Inflammatory macrophage treated with lipopolysaccharide for 1 hour (primary cell): ENCODE measurements at places on chromosomes 7 and 10.

DNA sequence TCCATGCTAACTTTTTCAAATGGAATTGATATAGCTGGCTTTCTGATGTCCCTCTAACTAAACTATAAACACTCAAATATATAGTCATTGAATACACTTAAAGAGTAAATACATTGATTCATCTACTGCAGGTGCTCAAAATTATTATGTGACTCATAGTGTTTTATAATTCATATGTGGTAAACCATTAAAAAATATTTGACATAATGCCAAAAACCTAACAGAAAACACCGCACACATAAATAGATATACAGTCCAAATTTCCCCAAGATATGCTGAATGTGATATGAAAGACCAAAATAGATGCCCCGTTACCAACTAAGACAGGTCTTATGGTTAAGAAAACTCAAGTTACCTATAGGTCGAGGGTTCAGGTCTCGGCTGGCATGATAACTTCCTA lies 171.7 kb upstream of the SEMA3E start:
- DNase-seq = no peak

- DNase-seq = no peak
Measured at GRCh38 chr10:49408519-49409306, 12.8 kb upstream of the DRGX start.

- no peak for DNase-seq
Measured at GRCh38 chr10:130282492-130283218, 146.5 kb downstream of the GLRX3 start.

DNA sequence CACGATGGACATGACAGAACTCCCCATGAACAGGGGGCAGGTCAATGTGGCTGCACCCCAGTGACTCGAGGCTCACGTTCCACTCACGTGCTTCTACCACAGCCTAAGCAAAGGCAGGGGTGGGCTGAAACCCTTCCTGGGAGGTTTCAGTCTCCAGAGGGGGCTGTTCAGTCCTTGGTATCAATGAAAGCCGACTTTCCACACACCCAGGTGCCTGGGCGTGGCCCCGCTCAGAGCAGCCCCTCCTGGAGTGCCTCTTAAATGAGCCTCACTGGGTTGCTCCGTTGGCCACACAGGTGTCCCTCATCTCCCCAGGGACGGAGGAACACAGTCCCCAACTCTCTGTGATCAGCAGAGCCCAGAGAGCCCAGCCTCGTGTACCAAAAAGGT lies 90.5 kb upstream of the PDGFA start:
- DNase-seq = no peak

DNA sequence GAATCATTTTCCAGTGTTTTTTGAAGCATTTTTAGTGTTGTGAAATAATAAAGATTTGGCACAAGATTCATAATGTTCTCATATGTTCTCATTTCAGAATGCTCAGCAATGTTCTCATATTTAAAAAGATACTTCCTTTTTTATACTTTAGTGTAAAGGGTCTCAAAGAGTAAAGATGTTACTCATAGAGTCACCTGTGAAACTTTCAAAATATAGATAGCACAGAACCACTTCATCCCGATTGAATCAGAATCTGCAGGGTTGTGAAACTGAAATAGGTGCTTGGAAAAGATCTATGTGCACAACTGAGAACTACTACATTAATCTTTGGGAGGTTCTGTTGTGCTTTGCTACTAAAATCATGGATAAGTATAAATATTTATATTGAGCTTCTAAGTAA lies 144.7 kb downstream of the MDFIC start:
- DNase-seq = no peak

DNA sequence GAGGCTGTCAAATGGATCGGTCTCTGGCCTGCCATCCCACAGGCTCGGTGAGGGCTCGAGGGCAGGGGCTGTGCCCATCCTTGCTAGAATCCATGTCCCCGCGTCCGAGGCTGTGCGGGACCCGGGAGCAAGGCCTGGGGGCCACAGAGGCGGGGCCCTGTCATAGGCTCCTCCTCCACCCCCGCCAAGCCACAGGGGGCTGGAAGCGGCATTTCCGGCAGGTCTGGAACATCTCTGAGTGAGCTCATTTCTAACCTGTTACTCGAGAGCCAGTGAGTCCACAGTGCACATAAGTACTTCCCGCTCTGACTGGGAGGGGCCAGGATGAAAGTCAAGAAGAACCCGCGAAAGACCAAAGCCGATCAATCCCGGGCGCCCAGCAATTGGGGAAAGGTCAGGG lies 57.6 kb downstream of the NKX6-2 start:
- no peak for DNase-seq

- no peak for DNase-seq
Measured at GRCh38 chr7:107977048-107977447, 25.9 kb downstream of the LAMB1 start.

- DNase-seq = no peak
Measured at GRCh38 chr7:25835197-25835596, 316.8 kb upstream of the NFE2L3 start.

GRCh38 chr10:84074521-84074920 lies 64.8 kb upstream of the GHITM start:
- DNase-seq = no peak

GRCh38 chr10:122295451-122295809 lies 24.3 kb downstream of the BTBD16 start:
- DNase-seq = no peak

GRCh38 chr10:124200011-124200410 lies 106.6 kb upstream of the CHST15 start:
- no peak for DNase-seq

- no peak for DNase-seq
Measured at GRCh38 chr7:2120251-2120660, 112.5 kb downstream of the MAD1L1 start.

- no peak for DNase-seq
Measured at GRCh38 chr10:132926777-132927650, 15.4 kb downstream of the CFAP46 start.

GRCh38 chr7:100573691-100574361 lies at the start of gene SAP25:
SAP25 (minus strand) TSS chr7:100573900; CDS start chr7:100573742, 158 bp downstream.
- no peak for DNase-seq

DNA sequence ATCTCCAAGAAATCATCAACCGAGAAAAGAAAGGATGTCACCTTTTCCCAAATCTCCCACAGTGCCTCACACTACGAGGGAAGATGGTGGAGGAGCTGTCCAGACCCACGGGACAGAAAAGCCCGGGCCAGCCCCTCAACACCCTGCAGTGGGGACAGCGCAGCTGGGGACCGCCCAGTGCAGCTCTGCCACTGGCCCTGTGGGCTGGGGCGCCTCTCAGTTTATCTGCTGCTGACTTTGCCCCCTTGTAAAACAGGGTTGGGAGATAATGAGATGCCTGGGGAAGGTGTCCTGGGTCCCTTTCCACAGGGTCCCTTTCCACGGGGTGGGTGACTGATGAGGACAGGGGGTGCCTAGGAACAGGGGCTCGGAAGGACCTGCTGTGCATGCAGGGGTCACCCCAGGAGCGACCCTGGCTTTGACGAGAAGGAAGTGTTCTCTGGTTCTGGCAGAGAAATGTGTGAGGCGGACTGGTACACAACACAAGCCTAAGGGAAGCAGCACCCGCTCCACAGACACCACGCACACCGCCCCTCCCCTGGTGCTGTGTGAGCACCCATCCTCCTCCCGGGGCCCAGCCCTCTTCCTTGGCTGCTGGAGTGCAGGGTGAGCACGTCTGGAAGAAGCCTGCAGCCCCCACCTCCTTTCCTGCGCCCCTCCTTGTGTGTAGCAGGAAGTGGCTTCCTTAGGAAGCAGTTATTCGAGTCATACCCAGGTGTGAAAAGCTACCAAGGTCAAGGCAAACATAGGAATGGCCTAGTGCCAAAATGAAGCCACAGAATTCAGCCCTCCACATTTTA lies 339.9 kb downstream of the DNAJB6 start:
- DNase-seq = no peak

- no peak for DNase-seq
Measured at GRCh38 chr10:69815104-69815503, 13.4 kb downstream of the COL13A1 start.

DNA sequence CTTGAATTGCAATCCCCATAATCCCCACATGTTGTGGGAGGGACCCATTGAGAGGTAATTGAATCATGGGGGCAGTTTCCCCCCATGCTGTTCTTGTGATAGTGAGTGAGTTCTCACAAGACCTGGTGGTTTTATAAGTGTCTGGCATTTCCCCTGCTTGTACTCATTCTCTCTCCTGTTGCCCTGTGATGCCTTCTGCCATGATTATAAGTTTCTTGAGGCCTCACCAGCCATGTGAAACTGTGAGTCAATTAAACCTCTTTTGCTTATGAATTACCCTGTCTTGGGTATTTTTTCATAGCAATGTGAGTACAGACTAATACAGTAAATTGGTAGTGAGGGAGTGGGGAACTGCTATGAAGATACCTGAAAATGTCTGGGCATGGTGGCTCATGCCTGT lies 65.0 kb downstream of the ANKRD7 start:
- DNase-seq = no peak

- peak; percentile 67 for DNase-seq
Measured at GRCh38 chr7:135168001-135168400, 2.5 kb downstream of the CYREN start.

- no peak for DNase-seq
Measured at GRCh38 chr10:77522268-77522809, 115.3 kb downstream of the KCNMA1 start.

GRCh38 chr10:114370199-114370598 lies 34.1 kb downstream of the AFAP1L2 start:
- no peak for DNase-seq

- peak; percentile 22 for DNase-seq
Measured at GRCh38 chr7:144835155-144835611, 670 bp downstream of the TPK1 start.

GRCh38 chr10:102652170-102652916 lies 8.1 kb downstream of the TRIM8 start:
- DNase-seq = no peak

DNA sequence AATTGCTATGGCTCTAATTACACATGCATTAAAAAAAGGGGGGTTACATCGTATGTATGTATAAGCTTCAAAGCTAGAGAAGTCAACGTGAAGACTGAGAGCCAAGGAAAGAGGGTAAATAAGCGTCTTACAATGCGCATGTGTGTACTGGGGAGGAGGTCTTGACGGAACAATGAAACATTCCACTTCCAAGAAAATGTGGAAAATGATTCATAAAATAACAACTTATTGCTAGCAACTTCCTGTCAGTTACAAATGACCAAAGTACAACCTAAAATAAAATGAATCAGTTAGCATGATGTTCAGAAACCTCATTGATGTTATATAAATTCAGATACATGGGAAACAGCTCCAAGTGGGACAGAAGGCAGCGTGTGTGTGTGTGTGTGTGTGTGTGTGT lies 104.1 kb upstream of the RHEB start:
- no peak for DNase-seq

- no peak for DNase-seq
Measured at GRCh38 chr10:118732245-118733165, 22.3 kb downstream of the CACUL1 start.

DNA sequence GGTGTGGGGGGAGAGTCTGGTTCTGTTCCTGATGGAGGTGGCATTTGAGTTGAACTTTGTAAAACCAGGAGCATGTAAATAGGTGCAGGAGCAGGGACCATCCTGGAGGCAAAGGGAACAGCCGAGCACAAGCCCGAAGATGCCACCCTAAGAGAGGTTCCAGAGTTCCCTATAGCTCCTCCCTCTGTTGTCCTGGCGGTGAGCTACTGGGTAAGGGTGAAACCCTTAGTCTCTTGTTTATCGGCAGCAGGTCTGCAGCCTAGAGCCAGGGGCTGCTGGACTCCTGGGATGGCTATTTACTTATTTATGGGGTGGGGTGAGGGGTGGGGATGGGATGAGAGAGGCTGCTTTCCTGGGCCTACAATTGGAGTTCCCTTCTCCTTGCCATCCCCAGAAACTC lies 6.5 kb upstream of the LBX1 start:
- no peak for DNase-seq

DNA sequence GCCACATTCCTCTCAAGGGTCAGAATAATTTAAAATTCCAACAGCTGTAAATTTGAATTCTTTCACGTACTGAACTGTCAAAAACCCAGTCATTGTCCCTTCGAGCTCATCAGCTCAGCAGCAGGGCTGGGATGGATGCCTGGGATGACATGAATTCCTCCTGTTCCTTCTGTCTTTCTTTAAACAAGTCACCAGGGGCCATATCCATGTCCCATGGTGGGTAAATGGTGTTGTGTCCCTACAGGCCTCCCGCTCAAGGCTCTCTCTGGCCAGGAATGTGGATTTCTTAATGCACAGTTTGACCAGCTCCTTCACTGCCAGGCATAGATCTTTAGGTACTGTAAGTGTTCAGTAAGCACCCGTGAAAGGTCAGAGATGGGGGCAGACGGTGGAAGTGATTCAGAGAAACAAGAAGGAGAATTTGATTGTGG lies 13.8 kb upstream of the TECPR1 start:
- no peak for DNase-seq

- no peak for DNase-seq
Measured at GRCh38 chr10:64306729-64307327, 785.6 kb downstream of the REEP3 start.

- DNase-seq = no peak
Measured at GRCh38 chr10:92042541-92042940, 119.0 kb downstream of the BTAF1 start.

- DNase-seq = no peak
Measured at GRCh38 chr10:92846854-92847201, 1.5 kb upstream of the EXOC6 start.

- DNase-seq = no peak
Measured at GRCh38 chr10:557792-558328, 131.6 kb downstream of the DIP2C start.

DNA sequence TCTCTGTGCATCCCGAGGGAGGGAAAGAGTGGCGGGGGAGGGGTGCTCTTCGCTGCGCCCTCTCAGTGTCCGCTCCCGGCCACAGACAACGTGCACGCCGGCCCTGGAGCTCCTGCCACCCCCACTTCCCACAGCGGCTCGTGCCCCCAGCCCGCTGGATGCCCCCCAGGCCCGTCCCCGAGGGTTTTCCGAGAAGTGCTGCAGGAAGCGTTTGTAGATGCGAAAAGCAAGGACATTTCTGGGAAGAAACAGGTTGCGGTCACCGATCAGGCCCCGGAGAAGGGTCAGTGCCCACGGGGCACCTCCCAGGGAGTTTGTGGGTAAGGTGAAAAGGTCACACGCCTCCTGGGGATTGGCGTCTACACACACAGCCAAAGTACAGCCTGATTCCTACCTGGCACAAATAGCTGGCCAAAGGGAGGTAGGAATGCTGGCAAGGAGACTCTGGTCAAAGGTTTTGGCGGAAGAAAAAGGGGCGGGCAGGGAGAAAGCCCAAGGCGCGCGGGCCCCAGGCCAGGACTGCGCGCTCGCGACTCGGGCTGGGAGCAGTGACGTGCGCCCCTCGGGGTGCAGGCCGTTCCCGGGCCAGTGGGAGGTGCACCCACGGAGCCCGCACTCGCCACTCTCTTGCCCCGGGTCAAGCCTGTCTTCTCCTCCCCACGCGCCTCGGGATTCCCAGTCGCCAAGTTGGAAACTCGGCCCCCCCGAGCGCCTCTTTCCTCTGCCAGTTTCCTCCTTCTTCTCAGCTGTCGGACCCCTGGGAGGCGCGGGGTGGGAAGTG lies 1.5 kb upstream of the NRP1 start:
- peak; percentile 55 for DNase-seq

GRCh38 chr10:71270301-71271220 lies 48.5 kb upstream of the SLC29A3 start:
- DNase-seq = peak; percentile 48

GRCh38 chr10:78137147-78137546 lies 103.5 kb downstream of the RPS24 start:
- no peak for DNase-seq
